ENCODE measurements at places on chromosomes 7 and 10.

DNA sequence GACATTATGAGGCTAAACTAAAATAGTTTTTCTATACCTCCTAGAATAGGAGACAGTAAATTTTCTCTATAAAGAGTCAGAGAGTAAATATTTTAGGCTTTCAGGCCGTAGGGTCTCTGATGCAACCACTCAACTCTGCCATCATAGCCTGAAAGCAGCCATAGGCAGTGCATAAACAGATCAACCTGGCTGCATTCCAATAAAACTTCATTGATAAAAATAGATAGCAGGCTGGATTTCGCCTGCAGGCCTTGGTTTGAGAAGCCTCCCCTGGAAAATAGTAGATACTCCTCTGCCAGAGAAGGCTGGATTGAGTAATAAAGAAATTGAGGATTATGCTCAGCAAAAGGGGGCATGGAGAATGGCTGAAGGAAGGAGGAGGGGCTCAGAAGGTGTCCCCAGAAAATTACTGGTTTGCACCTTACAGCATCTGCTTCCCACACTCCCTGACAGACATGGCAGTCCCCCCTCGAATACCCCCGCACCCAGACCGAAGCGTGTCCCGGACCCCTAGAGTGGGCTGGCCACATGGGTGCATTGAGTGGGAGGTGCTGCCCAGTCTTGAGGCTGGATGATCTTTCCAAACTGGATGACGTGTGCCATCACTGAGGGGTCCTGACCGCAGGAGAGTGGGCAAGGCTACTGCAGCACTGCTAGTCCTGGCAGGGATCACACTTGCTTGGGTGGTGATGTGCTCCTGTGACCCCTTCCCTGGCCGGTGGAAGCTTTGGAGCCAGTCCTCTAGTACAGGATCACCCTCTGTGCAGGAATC lies 126.6 kb downstream of the PTPN20 start:
- no peak for DNase-seq

GRCh38 chr7:33050535-33051318 lies 11.8 kb downstream of the NT5C3A start:
- DNase-seq, result no peak

DNA sequence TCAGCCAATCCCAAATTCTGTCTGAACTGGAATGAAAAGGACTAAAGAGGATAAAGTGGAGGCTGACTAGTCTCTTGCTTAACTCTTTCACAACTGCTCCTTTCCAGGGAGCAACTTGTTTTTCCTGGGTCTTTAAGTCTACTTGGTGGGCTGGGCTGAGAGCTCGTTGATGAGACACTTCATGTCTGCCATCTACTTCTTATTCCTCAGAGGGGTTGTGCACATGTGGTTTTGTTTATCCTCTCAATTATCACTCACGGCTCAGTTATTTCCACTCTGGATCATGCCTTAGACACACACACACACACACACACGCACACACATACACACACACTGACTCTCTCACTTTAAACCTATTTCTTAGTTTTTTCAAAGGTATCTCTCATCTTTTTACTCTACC lies 298.6 kb upstream of the MTPN start:
- DNase-seq, result no peak

GRCh38 chr10:108791794-108792474 lies 1131.4 kb downstream of the XPNPEP1 start:
- no peak for DNase-seq

DNA sequence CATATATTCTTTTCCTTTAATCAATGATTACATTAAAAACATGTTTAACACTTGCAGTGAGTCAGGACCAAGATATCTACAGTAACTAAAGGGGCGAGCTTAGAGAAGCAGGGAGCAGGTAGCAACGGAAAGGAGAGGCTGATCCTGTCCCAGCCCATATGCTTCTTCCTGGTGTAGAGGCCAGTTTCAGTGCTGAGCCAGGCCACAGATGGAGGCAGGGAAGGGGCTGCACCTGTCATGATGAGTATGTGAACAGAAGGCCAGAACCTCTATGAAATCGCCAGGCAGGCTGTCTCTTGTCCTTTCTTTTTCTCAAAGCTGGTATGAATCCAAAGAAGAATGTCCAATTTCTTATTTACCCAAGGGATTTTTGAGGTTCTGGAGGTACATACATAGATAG lies 16.3 kb downstream of the REEP3 start:
- no peak for DNase-seq

DNA sequence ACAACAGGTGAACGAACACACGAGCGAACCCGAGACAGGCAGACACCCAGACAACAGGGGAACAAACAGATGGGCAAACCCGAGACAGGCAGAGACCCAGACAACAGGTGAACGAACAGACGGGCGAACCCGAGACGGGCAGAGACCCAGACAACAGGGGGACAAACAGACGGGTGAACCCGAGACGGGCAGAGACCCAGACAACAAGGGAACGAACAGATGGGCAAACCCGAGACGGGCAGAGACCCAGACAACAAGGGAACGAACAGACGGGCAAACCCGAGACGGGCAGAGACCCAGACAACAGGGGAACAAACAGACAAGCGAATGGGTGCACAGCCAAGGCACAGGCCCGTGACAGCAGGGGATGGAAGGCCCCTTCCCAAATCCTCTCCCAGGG lies 264.7 kb downstream of the ELFN1 start:
- no peak for DNase-seq

GRCh38 chr7:129187681-129188371 lies 607 bp upstream of the SMO start:
- DNase-seq, result no peak

- DNase-seq, result no peak
These were observed 137.6 kb downstream of the RGS10 start for GRCh38 chr10:119404719-119405519.

DNA sequence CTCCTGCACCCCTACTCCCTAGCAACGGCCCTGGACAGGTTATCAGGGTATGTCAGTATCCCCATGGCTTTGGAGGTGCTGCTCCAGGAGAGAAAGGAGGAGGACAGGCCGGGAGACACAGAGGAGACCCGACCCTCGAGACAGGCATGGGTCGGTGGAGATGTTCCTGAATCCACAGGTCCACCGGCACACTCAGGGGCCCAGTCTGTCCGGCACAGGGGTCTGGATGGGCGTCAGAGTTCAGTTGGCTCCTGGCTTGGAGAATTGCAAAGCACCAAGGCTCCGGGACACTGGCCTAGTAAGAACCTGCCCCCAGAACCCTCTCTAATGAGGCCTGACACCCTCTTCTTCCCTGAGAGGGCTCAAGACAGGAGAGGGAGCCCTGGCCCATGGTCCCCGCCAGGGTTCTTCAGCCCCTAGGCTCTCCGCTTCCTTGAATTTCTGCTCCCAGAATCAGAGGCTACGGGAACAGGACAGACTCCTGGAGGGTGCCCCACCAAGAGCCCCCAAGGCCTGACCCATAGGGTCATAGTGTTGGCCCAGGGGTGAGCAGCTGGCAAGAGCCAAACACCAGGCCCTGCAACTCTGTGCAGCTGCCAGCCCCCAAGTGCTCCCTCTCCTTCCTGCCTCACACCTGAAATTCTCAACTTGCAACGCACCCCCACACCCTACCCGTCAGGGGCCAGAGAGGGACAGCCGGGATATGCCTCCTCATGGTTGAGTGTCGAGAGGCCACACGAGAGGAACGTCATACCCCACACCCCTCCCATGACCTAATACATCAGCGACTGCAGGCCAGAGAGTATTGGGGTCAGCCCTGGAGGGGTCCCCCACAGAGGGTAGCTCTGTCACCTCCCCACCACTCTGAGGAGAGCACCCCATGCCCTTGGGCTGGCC lies 5.5 kb upstream of the IRF5 start:
- no peak for DNase-seq

GRCh38 chr10:104510644-104511043 lies 130.4 kb upstream of the SORCS3 start:
- no peak for DNase-seq

GRCh38 chr10:91034042-91034441 lies 113.2 kb upstream of the ANKRD1 start:
- peak; percentile 8 for DNase-seq
